Activated CD4-positive, CD25-positive, alpha-beta regulatory T cell treated with anti-CD3 and anti-CD28 coated beads, Interleukin-2, amount 50 U/mL, for 72 hours (primary cell): ENCODE measurements at places on chromosomes 2 and 18.

DNA sequence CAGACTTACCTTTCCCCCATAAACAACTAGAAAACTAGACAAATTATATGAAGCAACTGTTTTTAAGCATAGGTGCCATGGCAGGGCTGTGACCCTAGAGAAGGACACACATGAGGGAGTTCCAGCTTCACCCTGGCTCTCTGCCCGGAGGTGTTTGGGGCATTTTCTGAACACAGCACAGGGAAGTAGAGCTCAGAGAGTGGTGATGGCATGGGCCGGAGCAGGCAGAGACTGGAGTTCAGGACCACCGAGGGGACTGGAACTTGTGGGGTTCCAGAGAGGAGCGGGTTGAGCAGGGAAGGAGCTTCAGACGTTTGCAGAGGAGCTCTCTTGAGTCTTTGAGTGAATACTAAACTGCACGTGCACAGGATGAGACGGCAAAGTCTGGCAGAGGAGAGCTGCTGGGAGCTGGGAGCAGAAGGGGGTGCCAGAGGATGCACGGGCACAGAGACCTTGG, 26.5 kb upstream of the KLF11 start:
- no peak for DNase-seq

DNA sequence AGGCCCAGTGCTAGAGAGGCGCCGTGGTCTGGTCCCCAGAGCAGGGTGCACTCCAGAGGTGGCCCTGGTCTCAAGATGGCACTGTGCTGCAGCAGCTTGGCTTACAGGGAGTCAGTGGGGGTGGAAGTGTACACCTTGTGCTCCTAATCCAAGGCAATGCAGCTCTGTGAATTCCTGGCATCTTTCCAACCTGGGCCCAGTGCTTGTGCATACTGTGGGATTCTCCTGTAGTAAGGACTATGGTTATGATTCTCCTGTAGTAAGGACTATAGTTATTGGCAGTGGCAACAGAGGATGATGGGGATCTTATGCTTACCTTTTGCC, 616.7 kb upstream of the REG3G start:
- no peak for DNase-seq

GRCh38 chr2:203798296-203799087, 69.1 kb upstream of the CTLA4 start:
- no peak for DNase-seq

DNA sequence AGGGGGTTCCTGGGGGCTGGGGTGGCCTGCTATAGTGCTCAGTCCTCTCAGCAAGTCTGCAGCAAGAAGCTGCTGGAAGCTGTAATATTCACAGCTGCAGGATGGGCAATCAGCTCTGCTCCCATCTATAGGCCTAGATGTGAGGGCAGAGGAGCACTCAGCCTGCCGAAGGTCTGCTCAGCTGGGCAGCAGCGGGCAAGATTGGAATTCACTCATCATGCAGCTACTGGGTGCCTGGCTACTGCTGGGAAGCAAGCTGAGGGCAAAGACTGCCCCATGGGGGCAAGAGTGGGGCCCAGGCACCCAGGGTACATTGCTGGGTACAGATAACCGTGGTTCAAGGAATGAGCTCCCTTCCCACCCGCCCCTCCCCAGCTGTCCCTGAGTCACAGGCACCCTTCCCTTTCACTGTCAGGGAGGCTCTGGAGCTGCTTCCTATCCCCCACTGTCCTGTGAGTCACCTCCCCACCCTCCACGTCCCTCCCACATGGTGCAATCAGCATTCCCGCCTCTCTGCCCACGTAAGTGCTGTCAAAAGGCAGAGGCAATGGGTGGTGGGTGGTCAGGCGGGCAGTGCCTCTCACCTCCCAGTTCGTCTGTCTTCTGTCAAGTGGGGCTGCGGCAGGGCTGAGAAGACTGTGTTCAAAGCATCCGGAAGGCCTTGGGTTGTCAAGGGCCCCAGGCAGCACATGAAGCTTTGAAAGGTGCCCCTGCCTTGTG, 169.2 kb downstream of the TRIM43 start:
- no peak for DNase-seq

DNA sequence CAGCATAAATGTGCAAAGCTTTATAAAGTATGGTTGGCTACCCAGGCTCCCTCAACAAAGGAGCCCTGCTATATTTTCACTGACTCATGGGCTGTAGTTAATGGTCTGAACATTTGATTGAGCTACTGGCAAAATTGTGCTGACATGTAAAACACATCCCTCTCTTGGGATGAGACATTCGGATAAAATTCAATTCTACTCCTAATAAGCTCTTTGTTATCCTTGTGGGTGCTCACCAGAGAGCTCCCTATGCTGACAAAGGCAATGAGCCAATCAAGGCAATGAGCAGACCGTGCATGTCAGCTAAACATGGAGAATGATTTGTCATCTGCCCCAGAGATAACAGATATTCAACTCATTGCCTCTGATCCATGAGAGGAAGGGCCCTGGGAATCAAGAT, 27.7 kb downstream of the SERPINB8 start:
- no peak for DNase-seq

- no peak for DNase-seq
Measured at GRCh38 chr2:179952658-179953057, 54.4 kb downstream of the CWC22 start.

GRCh38 chr2:136075476-136075875, 42.5 kb downstream of the CXCR4 start:
- no peak for DNase-seq

DNA sequence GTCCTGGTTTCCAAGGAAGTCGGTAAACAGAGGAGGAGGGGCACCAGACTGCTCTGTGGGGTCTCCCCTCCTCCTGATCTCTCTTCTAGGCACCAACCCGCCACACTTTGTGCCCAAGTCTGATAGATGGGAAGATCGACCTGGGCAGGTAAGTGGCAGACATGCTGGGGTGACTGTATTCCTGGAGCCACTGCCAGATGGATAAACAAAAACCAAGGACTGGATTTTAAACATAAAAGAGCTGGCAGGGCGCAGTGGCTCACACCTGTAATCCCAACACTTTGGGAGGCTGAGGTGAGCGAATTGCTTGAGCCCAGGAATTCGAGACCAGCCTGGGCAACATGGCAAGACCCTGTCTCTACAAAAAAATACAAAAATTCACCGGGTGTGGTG, 181.2 kb downstream of the ANAPC1 start:
- DNase-seq = no peak

GRCh38 chr2:39623917-39624316, 41.8 kb upstream of the TMEM178A start:
- DNase-seq = no peak

- DNase-seq = no peak
Measured at GRCh38 chr2:176380341-176380740, 111.1 kb downstream of the MTX2 start.

GRCh38 chr2:147490401-147491261, 354.2 kb upstream of the ACVR2A start:
- DNase-seq = no peak

DNA sequence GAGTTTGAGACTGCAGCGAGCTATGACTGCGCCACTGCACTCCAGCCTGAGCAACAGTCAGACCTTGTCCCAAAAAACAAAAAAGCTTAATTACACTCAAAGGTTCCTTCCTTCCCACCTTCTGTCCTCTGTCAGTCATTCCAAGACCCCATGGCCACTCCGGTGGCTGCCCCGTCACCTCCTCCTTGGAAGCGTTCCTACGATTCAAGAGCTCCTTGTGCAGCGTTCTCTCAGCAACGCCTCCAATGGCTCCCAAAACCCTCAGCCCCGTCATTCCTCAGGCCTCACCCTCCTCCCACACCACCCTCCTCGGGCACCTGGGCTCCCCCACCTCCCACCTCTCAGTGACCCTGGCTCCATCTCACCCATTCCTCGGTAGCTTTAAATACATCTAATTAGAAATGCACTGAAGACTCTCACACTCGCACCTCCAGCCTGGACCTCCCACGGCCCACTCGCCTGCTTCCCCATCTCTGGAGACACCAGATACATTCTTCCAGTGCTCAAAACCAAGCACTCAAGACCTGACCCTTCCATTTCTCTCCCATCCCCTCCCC, 8.0 kb downstream of the PASK start:
- DNase-seq = no peak

DNA sequence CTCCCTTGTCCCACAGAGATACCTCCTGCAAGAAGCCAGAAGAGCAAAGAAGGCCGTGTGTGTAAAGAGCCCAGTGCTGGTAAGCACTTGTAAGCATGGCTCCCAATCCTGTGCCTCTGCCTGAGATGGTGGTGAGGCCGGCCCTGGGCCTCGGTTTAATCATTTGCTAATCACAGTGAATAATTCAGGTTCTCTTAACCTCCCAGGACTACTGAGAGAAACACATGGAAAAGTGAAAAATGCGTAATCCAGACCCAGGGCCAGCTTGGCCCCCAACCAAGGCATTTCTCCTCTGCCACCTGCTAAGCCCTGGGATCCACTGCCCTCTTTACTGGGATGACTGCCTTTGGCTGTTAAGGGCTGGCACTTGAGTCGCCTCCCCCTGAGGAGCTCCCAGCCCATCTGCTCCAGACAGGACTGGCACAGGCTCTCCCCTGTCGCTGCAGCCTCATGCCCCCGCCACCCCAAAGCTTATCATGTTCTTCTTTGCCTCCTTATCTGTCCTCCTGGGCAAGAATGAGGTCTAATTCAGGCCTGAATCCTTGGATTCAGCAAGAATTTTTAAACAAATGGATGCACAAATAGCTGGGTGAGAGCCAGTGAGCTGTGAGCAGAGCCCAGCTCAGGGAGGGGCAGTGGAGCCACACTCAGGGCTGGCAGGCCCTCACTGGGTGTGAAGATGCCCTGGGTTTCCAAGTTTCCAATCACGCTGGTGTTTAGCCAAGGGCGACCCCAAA, 193.9 kb upstream of the HS6ST1 start:
- no peak for DNase-seq

DNA sequence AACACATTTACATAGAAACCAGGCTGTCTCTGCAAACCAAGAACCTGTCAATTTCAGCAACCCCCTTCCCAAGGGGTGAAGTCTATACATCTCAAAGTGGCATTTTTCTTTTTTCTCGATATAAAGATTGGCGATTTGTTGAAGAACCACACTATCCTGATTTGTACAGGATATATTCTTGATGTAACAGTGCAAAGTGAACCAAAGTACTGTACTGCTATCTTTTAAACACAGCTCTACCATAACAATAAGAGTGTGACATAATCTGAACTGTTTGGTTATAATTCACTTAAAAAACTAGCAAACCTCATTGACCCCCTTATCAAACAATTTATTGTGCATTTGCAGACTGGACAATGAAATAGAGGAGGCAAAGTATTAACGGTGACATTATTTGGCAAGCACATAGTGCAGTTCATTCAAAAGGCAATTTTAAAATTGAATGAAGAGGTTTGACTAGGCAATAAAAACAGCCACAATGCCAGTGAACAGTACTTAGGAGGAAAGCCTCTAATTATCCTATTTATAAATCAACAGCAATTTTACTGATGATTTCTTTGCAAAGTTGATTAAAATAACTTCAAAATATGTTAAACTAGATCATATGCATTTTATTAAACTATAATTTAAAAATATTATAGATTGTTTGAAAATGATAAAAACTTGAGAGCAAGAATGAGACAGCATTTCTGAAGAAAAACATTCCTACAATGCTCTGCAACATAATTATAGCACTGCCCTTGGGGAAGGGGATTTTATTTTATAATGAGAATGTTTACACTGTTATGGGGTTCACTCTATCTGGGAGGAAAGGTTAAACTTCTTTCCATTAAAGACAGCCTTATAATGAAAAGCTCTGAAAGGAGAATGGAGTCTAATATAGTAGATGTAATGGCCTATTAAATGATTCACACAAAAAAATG, 440.9 kb downstream of the ZEB2 start:
- no peak for DNase-seq

- DNase-seq = no peak
Measured at GRCh38 chr2:26552641-26553374, 74.9 kb upstream of the OTOF start.

DNA sequence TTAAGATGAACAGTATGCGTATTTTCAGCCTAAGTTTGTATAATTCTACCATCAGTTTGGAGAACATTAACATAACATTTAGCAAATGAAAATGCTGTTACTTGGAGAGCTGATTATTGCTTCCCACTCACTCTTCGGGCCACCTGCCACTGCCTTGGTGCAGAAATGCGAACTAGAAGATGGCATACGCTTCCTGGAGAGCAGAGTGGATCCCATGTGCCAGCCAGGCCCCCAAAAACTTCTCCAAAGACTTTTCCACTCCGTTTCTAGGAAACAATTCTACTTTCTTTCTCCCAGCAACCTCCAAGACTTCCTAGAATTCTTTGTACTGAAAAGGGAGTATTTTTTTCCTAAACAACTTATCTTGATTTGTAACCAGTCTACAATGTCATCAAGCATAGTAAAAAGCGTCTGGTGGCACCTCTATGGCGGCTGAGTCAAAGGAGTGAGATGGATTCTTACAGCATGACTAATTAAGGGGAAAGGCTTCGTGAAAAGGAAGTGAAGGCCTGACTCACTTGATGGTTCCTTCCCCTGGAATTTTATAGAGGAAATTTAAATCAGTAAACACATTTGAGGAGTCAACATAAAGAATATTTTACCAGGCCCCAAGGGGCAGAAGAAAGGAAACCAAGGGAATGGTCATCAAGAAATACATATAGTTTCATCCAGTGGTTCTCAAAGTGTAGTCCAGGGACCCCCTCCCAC, 36.6 kb downstream of the FEZ2 start:
- DNase-seq = no peak

DNA sequence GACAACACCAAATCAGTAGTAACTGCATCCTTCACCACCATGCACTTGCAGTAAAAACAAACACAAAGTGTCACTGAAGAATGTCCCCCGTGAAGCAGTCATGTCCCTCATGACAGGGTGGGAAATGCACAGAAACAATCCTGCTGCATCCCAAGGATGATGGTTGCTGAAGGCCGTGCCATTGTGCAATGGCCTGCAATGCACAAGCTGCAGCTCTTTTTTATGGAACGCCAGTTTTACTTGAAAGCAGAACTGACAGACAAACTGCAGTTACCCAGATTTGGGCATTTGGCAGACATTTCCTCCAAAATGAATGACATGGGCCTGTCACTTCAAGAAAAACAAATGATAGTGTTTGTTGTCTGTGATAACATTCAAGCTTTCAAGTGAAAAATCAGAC, 2.4 kb upstream of the CHST10 start:
- DNase-seq = no peak

DNA sequence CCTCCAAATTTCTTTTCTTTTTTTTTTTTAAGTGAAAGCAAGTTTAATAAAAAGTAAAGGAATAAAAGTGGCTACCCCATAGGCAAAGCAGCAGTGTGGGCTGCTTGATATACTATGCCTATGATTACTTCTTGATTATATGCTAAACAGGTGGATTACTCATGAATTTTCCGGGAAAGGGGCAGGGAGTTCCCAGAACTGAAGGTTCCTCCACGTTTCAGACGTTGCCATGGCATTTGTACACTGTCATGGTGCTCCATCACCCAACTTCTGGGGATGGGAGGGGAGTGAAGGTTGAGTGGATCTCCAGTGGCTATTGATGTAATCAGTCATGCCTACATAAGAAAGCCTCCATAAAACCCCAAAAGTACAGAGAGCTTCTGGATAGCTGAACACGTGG, 176.2 kb downstream of the CYP26B1 start:
- DNase-seq = no peak

- DNase-seq = no peak
Measured at GRCh38 chr2:14536976-14537375, 95.5 kb upstream of the LRATD1 start.
